Astrocyte (in vitro differentiated cells and primary cell): ENCODE measurements at places on chromosomes 6 and 20. TPM values are rescaled to one million over a fixed set of nuclear protein-coding genes. Genes with fewer than 3 reads are reported as not detected.

DNA sequence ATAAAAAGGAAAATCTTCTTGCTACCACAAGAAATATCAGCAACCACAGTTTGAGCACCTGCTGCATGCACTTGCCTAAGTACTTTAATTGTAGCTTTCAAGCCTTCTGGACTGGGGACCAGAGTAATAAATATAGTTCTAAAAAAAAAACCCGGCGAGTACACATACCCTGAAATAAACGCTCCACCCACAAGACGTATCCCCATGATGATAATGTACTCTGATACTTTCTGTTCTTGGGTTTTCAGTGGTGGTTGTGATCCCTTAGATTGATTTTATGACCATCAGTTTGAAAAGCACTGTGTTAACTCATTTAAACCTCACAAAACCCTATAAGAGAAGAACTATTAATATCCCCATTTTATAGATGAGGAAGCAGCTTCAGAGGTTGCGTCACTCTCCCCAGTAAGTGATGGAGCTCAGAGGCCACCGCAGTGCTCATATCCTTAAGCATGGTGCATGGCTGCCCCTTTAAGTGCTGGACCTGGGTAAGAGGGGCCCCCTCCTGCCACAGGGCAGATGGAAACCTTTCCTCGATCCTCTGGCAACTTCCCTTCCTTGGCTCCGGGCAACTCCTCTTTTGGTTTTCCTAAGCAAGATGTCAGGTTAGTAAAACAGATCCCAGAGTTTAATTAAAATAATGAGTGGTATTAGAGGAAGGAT is 67.3 kb downstream of the KCNB1 start:
- DNase-seq, result no peak

PSMB9 gene
- 34.1 and 42.8 TPM in 2 replicates for total RNA-seq

DDX43 gene
- total RNA-seq, result not detected in 2 replicates

GRCh38 chr20:32894711-32895355 is 36.1 kb downstream of the EFCAB8 start:
- no peak for DNase-seq

DNA sequence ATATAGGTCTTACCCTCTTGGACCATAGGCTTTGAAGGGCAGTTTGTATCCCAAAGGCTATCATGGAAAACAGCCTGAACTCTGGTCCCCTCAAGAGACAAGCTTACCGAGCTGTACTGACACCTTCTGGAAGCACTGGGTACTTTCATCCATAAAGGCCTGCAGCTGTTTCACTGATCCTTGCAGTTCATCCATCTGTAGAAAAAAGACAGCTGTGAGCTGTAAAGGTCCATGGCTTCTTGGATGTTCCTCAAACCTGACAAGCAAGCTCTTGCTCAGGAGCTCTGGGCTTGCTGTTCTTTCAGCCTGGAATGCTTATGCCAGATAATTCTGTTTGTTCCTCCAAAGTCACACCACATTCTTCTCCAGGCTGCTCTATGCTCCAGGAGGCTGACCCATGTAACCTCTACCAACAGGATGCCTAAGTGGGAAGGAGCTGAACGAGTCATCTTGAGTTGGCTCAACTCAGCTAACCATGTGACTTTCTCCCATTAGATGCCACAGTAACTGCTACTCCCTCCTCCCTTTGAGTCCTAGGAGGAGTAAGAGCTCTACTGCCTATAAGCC is 8.8 kb upstream of the NDRG3 start:
- DNase-seq, result peak; percentile 48

DNA sequence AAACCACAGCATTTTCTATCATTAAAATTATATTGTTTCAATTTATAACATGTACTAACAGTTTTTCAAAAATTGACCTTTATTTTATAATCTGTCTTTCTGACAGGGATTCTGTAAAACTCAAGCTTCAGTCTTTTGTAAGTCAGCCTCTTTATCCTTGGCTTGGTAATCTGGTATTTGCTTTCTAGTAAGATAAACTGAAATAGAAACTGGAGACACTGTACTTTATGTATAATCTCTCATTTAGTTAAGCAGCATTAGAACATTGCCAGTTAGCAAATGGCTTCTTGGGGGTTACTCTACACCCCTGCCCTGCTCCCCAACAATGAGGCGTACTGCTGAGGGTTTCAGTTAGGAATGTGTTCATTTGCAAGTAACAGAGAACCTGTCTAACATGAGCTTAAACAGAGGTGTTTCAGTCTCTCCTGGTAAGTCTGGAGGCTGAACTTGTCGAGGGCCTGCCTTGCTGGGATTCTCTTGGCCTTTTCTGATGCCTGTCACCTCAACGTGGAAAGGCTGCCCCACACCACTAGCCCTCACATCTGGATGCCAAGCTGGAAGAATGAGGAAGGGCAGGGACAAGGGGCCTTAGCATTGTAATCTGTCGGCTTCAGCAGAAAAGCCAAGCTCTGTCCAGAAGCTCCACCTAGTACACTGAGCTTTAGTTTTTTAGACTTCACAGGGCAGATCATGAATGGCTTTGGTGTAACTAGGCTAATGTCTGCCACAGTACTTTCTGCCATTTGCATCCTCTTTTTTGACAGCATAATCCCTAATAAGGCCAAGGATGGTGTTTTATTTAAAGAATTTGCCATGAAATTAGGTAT is 34.8 kb downstream of the SH3BGRL2 start:
- no peak for DNase-seq

GRCh38 chr6:158694913-158695312 is 45.1 kb downstream of the SYTL3 start:
- no peak for DNase-seq

CNR1 gene
- total RNA-seq, result 0.84 and 1.00 TPM in 2 replicates

PRR18 gene
- 0.14 TPM in 1 of 2 replicates, not detected in the other for total RNA-seq

DNA sequence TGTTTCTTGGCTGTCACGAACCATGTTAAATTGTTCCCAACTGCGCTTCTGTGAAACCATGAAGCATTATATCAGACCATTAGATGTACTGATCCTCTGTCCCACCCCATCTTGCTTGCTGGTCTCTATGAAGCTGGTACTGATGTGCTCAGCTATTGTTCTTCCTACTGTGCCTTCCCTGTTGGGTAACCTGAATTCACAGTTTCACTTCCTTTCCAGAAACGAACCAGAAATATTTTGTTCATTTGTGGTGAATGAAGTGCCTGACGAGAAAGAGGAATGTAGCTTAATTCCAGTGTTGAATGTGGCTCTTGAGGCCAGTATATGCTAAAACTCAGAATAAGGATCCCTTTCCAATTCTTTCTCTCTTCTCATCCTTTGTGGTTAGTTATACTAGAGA is 58.1 kb upstream of the SNAP91 start:
- DNase-seq, result no peak

RIMS4 gene
- 0.48 and 0.53 TPM in 2 replicates for total RNA-seq

- DNase-seq, result no peak
Observed at GRCh38 chr6:125764121-125764671, 14.8 kb downstream of the HEY2 start.

- DNase-seq, result peak; percentile 27
Observed at GRCh38 chr6:27892649-27893058, 19.5 kb downstream of the OR2B2 start.

CST4 gene
- total RNA-seq, result not detected in 2 replicates

C6orf132 gene
- total RNA-seq, result 3.3 and 5.3 TPM in 2 replicates

- DNase-seq, result no peak
Observed at GRCh38 chr20:39010496-39010895, 48.4 kb downstream of the DHX35 start.

DNA sequence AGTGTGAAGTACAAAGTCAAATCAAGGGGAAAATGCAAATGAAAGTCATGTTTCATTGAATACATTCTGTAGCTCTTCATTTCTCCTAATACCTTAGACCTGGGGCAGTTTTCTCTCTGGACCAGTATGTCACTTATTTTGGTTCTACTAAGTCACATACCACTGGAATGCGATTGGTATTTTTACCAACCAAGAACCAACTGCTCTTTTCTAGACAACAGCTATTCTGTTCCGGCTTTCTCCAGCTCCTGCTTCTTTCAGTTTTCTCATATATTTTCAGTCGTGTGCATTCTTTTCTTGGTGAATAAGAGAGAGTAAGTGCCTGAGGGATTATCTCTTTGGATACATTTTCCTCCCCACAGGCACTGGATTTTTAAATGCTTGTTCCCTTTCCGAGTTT is 39.2 kb upstream of the SPACA1 start:
- peak; percentile 4 for DNase-seq

KHDC1L gene
- not detected in 2 replicates for total RNA-seq

DNA sequence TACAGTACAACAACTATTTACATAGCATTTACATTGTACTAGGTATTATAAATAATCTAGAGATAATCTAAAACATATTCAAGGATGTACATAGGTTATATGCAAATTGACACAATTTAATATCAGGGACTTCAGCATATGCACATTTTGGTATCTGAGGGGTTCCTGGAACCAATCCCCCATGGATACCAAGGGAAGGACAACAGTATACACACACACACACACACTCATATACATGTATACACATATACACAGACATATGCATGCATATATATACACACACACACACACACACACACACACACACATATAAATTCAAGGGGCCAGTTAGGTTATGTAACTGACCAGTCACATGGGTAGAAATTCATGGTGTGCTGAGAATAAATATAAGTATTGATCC is 24.9 kb downstream of the ADGRF5 start:
- DNase-seq, result no peak

- DNase-seq, result no peak
Observed at GRCh38 chr6:132865364-132865763, 51.0 kb downstream of the RPS12 start.

PACRG gene
- 0.72 TPM in 1 of 2 replicates, not detected in the other for total RNA-seq

- no peak for DNase-seq
Observed at GRCh38 chr20:11738852-11739251, 178.8 kb upstream of the BTBD3 start.

VSX1 gene
- total RNA-seq, result not detected in 2 replicates

CST3 gene
- total RNA-seq, result 316 and 355 TPM in 2 replicates

DNA sequence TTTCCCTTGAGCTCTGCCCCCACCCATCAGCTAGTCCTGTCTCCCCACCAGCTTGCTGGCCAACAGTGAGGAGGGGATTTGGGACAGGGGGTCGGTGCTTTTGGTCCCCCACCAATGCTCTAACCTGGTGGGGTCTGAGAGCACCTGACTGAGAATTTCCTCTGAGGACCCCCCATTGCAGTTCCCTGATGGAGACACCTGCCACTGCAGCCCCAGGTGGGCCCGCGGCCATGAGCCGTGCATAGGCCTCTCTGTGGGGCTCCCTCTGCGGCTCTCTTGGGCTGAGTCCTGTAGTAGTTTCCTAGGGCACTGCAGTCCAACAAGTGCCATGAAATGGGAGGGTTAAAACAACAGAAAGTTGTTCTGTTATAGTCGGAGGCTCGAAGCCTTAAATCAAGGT is 172.2 kb upstream of the SNX9 start:
- no peak for DNase-seq

NHSL1 gene
- 28.7 and 33.5 TPM in 2 replicates for total RNA-seq

PLTP gene
- 162 and 167 TPM in 2 replicates for total RNA-seq

GRCh38 chr20:53149890-53150205 is 177.7 kb downstream of the TSHZ2 start:
- no peak for DNase-seq

- peak; percentile 60 for DNase-seq
Observed at GRCh38 chr6:116411284-116411623, 40.5 kb downstream of the DSE start.

DNA sequence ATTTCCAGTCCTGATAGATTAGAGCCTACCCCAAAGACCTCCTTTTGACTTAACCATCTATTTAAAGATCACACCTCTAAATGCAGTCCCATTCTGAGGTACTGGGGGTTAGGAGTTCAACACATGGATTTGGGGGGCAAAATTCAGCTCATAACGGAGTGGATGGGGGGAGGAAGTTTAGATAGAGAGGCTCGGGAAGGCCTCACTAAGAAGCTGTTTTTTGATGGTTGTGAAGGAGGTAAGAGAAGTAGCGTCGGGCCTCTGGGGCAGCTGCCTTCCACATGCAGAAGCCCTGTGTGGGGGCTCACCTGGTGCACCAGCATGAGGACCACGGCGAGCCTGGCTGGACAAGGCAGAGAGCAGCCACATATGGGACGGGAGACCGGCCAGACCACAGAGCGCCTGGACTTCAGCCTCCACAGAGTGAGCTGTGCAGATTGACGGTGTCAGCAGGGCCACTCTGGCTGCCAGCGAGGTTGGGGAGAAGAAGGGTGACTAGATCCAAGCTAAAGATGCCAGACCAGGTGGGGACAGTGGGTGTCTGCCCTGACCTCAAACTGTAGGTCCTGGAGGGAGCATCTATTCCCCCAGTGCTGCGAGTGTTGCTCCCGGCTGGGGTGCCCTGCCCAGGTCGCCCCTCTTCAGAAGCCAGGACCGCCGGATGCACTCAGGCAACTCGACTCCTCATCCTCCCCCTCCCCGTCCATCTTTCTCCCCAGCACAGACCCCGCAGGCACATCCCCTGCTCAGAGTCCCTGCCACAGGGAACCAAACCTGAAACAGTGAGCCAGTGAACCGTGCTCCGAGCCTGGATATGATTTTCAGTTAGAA is 5.1 kb upstream of the SYNJ2 start:
- no peak for DNase-seq

- no peak for DNase-seq
Observed at GRCh38 chr20:52204136-52204535, 12.6 kb upstream of the ZFP64 start.

SPEF1 gene
- 0.45 and 1.2 TPM in 2 replicates for total RNA-seq

- no peak for DNase-seq
Observed at GRCh38 chr20:20782755-20783154, 70.3 kb upstream of the RALGAPA2 start.

HLA-DQB2 gene
- total RNA-seq, result not detected in 2 replicates

DNA sequence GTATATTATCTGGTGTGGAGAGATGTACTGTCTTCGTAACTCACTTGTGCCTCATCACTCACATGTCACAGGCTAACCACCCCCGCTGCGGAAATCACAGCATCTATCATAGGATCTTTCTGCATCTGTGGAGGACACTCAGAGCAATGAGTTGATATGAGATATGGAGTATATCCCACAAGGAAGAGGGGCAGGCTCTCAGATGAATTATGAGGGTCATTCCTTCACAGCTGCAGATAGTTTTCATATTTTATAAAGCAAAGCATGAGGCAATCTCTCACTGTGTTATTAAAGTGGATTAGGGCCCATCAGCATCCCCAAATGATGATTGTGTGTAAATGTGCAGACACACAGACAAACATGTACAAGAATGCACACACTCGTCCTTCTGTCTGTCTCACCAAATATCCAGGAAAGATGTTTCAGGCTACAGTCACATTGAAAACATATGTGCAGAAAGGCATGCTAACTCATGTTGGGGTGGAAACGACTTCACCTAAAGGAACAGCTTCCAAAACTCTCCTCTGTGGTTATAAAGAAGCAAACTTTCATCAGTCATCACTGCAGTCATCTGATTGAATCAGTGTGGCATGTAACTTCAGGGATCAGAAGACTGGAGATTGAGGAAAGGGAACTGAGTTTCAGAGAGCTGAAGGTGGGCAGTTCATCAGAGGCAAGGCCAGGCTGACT is 164.7 kb downstream of the FOXC1 start:
- no peak for DNase-seq

OOEP gene
- not detected in 2 replicates for total RNA-seq

IYD gene
- total RNA-seq, result not detected in 2 replicates
